Activated T-helper 1 cell treated with Interleukin-2 at 50 U/mL for 16 hours (primary cell): ENCODE measurements at places on chromosomes 1 and 21.

DNA sequence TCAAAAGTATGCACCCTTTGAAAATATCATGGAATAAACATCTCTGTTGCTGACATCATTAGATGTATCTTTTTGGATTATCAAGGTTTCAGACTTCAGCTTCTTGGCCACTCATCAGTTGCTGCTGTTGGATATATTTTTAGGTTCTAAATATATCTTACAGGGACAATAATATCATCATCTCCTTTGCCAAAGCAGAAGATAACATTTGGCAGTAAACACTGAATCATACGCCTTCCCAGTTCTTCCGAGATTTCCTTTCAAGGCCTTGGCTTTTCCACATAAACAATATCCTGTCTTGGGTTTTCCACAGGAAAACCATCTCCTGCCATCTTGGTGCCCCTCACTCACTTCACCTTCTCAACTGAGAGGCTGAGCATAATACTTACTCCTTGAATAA lies 39.3 kb downstream of the RGS7 start:
- no peak for DNase-seq

GRCh38 chr1:202131956-202132821 lies 9.5 kb downstream of the GPR37L1 start:
- no peak for DNase-seq

GRCh38 chr1:187842406-187843165 lies 1013.8 kb downstream of the PLA2G4A start:
- DNase-seq = no peak

GRCh38 chr21:16563795-16564194 lies 834.0 kb downstream of the USP25 start:
- no peak for DNase-seq

DNA sequence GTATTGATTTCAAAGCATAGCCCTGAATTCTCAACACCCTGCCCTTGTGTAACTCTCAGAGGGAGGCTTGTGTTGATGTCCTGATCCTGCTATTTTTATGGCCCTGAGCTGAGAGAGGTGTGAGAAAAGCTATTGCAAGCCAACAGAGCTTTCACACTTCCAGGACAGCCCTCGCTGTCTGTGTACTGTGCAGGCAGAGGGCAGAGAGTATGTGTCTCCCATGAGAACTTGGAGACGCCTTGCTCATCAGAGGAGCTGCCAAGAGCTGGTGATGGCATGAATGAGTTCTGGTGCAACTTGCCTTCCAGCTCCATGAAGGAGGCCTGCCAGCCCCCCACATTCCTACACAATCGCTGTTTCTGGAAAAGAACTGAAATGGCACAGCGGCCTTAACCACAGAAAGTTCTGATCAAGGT lies 144.1 kb upstream of the AJAP1 start:
- DNase-seq = no peak
